RPMI8226 (cell line): ENCODE measurements at places on chromosomes 7 and 10.

DNA sequence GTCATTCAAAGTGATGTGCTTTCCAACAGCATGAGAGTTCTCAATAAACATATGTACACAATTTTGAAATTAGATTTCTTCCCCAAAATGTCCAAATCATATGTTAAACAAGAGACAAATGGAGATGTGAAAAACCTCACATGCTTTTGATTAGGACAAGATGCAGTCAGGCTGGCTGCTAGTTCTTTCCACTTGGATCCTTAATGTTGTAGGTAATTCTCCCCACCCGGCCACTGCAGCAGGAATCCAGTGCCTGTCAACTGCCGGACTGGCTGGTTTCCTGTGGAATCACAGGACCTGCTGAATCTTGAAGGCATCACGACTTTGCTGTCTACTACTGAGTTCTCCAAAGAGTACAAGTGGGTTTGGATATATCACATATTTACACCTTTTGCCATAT is 138.6 kb upstream of the AKR1E2 start:
- DNase-seq: no peak

- DNase-seq: no peak
Measured at GRCh38 chr7:127366680-127367079, 25.8 kb downstream of the ZNF800 start.

DNA sequence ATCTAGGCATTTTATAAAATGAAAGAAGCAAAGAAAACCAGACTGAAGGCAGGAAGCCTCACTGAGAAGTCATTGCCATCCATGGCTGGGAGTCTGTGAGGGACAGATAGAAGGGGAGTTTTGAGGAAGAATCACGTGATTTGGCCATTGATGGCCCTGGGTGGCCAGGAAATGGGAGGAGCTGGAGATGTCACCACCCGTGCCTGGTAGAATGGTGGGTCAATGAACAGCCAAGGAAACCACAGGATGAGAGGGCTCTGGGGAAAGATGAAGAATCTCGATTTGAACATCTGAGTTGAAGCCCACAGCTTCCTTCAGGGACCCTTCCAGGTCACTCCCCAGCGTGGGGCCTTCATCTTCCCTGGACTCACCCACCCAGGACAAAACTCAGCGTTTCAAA is 103.3 kb upstream of the CHST15 start:
- DNase-seq: no peak

DNA sequence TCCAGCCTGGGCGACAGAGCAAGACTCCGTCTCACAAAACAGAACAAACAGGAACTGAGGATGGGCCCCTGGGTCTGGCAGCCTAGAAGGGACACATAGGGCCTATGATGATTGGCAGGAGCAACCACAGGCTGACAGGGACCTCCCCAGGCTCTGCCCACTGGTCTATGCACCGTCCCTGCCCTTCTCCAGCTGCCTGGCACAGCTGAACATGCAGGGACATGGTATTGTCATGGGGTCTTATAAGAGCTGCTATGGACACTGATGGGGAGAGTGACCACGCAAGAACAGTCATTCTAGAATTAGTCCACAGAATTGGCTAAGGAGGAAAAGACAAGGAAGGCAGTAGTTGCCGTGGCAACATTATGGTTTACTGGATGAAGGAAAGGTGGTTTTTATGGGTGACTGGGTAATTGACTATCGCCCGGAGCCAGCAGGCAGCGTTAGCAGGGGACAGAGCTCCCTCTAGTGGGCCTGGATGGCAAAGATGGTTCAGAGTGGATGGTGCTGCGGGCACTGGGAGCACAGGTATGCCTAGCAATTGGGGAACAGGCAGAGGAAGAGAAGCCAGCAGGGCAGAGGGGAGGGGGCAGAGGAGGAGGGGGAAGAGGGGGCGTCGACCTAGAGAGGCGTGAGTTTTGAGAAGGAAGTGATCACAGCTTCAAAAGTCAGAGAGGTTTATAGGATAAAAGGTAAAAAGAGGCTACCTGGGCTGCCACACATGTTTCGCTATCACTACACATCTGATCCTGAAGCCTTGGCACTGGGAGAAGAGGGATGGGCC is 7.8 kb upstream of the TRIM56 start:
- peak; percentile 89 for DNase-seq

GRCh38 chr7:144549861-144550260 is 146.4 kb upstream of the NOBOX start:
- no peak for DNase-seq

DNA sequence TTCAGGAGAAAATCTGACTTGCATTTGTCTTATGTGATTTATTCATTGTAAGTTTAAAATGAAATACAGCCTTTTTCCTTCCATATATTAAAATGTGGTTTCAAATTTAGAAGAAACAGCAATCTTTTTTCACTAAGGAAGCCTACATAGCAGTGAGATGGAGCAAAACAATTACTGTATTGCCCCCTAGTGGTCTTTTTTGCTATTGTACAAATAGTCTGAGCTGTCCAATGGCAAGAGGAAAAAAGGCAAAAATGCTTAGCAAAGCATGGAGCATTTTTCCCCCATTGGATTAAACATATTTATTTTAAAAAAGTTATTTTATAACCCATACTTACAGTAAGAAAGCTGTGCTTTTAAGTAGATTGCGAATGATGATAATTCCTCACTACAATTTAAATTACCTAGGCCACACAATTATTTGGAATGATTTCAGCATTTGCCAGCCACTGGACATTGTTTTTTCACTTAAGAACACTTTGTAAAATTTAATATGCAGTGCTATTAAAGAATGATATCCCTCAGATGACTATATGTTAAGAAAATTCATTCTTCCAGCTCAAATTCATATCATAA is 119.5 kb downstream of the CPED1 start:
- DNase-seq: peak; percentile 80

DNA sequence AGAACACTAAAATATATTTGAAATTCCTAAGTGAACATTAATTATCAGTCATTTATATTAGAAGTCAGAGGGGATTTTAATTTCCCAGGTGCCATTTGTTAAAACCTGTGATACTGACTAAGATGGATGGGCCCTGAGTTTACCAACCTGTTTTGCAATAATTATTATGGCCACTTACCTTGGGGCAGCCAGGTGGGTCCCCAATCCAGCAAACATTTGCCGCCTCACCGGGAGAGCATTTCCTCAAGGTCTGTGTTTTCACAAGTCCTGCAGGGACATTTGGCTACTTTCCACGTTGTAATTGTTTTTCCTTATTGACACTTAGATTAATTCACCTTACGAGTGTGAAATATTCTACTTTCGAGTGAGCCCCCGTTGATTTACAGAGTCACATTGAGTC is 251.2 kb upstream of the PPP2R2D start:
- no peak for DNase-seq

DNA sequence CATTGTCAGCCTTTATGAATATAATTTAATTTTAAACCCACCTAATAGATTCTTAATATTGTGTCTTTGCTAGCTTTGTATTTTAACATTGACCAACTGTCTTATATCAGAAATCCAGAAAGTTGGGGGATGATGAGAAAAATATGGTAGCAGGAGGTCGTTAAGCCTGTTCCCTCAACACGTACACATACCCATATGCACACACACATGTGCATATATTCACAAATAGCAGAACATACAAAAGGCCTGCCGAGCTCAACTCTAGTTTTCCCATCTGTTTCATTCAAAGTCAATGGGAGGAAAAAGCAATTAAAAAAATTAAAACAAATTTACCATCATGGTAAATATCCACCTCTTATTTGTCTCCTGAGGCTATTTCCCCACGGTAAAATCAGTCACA is 25.9 kb upstream of the PTPRZ1 start:
- DNase-seq: no peak

DNA sequence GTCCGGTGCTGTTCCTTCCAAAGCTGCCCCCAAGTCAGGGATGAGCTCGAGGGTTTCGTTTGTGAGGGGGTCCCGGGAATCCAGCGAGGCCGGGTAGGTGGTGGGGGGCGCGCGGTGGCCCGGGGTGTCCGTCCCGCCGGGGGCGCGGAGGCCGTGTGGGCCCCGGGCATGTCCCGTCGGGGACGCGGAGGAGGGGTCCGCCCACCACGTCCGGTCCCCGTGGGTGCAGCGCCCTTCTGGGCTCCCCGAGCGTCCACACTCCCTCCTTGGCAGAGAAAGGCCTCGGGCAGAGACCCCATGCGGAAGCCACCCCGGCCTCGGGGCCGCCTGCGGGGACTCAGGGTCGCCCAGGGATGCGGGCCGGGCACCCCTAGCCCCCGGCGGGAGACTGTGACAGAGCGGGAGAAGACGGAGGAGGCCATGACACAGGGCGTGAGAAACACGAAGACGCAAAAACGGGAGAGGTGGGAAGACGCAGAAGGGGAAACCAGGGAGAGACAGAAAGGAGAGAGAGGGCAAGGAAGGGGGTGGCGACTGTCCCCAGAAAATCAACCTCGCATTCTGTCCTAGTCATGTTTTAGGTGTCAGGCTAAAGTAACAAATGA is 640 bp upstream of the ZNF425 start:
- DNase-seq: peak; percentile 82

DNA sequence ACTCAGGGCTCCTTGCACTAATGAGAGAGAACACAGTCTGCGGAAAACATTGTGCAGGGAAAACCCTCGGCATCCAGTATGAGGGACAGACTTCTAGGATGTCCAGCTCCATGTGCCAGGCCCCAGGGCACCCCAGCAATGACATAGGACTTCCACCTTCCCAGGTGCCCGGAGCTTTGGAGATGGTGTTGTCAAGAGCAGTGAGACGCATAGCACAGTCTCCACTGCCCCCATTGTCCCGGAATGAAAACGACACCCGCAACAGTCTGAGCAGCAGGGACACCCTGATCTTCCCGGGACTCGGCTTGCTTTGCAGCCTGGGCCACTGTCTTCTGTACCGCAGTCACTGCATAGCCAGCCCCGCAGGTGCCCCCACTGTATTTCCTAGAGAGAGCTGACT is 339.2 kb upstream of the ADARB2 start:
- DNase-seq: no peak

DNA sequence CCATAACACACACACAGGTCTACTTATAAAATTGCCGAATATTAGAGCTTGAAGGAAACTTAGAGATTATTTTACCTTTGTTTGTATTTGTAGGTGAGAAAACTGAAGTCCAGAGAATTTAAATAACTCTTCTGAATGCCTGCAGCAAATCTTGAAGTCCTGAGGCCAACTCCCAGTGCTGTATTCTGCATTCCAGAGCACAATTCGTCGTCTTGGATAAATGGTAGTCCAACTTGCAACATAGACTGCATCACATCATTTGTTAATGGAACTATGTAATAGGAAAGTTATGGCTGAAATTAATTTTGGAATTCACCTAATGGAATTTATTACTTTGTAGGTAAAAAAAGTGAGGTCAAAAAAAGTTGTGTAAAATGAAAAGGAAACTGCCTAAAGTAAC is 37.3 kb upstream of the SEMA3D start:
- DNase-seq: no peak
